ENCODE measurements at places on chromosomes 12 and 14.
A peak's percentile ranks its signal among the peaks of the same experiment; 100 is the strongest.

DNA sequence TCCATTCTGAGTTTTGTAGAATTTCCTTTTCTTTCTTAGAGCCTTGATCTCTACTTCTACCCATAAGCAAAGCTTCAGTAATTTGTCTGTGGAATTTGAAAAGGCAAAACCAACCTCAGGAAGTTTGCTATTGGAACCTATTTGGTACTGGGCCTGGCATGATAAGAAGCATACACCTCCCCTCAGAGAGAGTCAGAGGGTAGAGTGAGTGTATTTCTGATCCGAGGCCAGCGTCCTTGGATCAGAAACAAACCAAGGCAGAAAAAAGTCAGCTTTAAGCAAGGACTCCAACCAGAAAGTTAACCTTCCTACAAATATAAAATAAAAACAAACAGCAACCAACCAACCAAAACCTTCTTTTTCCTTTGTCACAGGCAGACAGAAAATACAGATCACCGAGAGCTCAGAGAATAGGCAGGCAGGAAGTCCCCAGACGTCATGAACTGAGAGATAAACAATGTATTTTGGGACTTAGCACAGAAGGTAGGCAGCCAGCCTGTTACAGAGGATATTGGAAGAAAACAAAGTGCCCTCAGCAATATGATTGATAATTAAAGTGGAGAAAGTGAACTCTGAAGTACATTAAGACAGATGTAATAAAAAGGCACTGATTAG lies 141.5 kb downstream of the NEDD1 start:
- no peak for DNase-seq

GRCh38 chr14:54902143-54902520 lies 494 bp downstream of the GCH1 start:
- DNase-seq = no peak

GRCh38 chr12:63955831-63956666 lies 111.5 kb downstream of the SRGAP1 start:
- DNase-seq = no peak

DNA sequence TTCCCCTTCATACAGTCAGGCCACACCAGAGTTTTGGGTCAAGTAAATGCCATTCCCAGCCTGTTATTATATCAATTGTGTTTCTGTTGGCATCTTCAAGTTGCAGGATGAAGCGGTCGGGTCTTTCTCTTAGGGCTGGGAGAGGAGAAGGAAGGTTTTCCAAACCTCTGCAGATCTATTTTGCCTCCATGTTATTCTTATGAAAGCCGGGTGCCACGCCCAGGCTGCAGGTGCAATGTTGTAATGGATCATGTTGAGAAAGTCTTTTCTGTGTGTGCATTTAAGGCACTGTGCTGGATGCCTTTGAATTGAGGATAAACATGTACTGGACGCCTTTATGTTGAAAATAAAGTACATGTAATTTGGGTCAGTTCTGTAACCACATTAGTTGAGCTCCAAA lies 164.4 kb upstream of the HIF1A start:
- DNase-seq = no peak

GRCh38 chr14:68576496-68577244 lies 216.2 kb downstream of the ZFP36L1 start:
- no peak for DNase-seq

GRCh38 chr12:124876171-124876570 lies 12.5 kb upstream of the SCARB1 start:
- DNase-seq = no peak

GRCh38 chr14:70651522-70651921 lies 9.8 kb downstream of the TTC9 start:
- DNase-seq = no peak

- no peak for DNase-seq
Observed at GRCh38 chr12:5344131-5344530, 87.8 kb upstream of the NTF3 start.

- no peak for DNase-seq
Observed at GRCh38 chr12:56941299-56942017, 7.2 kb upstream of the SDR9C7 start.

- DNase-seq = peak; percentile 65
Observed at GRCh38 chr12:121590476-121591143, 9.8 kb upstream of the KDM2B start.

Data from GM19239 (cell line).